ENCODE measurements at places on chromosomes 7 and 10.

DNA sequence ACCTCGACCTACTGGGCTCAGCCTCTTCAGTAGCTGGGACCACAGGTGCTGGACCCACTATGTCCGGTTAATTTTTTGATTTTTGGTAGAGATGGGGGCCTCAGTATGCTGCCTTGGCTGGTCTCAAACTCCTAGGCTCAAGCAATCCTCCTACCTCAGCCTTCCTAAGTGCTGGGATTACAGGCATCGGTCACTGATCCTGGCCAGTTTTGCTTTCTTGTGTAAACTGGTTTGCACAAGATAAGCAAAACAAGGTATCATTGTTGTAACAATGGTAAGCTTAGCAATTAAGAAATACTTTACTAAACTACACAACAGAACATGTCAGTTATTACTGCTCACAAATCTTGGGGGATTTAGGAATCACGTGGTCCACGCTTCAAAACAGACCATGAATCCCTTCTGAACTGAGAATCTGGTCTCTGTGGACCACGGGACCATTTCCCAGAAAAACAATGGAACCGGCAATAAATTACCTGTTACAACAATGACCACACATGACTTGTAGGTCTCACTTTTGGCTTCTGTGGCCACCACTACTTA, 36.8 kb downstream of the RSU1 start:
- DNase-seq: no peak

GRCh38 chr10:61855771-61856170, 45.7 kb upstream of the ARID5B start:
- DNase-seq: no peak

- DNase-seq: peak; percentile 26
Observed at GRCh38 chr7:5532536-5533335, 109.1 kb upstream of the TNRC18 start.

GRCh38 chr7:95874541-95875265, 102.3 kb downstream of the DYNC1I1 start:
- DNase-seq: no peak

DNA sequence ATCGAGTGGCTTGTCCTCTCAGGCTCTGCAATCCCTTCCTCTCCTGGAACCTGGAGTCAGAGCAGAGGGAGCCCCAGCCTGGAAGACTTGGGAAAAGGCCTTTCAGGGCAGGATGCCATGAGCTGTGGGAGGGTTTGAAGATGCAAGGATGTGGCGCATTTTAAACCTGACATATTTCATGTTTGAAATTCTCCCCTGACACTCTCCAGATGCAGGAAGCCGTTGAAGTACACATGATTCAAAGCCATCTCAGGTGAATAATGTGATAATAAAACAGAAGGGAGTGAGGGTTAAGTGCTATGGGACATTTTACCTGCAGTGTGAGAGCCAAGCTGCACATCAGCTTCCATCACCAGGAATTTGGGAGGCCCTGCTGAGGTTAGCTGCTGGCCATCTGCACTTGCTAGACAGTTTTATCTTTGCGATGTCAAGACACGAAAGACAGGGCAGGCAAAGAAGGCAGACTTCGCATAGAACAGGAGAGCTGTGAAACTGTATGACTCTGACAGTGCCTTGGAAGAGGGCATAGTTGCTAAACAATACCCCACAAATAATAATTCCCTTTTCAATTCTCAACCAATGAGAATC, 159.1 kb upstream of the GDF10 start:
- no peak for DNase-seq

DNA sequence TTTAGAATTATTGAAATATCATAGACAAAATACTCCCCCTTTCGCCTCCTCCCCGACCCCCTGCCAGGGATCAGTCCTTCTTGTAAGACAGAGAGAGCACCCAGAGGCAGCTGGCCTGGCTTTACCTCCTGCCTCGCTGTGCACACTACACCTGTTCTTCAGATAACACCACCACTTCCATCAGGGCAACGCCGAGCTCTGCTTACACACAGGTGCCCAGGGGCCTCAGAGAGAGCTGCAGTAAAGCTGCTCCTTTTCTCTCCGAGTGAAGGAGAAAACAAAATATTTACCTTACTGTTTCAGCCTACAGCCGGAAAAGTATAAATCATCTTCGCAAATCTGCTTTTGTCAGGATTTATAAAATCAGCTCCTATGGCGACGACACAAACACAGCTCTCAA, 80.7 kb downstream of the HIPK2 start:
- DNase-seq: no peak

DNA sequence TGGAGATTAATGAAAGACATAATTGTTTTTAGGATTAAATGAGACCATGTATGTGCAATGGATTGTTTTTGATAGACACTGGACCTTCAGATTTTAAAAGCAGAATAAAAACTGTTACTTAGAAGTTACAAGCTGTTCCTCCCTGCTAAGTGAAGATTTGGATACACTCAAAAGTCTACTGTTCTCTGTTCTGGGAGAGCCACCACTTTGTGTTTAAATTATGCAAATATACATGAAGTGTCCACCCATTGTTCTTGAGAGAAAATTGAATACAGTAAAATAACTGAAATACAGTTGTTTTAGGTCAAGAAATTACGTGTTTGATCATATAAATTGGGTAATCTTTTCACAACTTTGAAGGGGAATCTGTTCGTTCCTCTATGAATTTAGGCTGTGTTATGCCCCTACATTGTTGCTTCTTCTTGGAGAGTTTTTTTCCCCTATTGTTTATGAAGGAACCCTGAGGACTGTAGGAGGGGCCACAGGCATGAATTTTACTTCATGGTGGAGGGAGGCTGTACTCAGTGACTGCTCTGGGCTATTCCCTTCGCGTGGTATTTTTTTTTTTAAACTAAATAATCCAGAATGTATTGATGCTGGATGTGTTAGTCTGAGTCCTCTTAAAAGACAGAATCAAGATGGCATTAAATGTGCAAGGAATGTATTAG, 18.6 kb upstream of the VCL start:
- DNase-seq: no peak

DNA sequence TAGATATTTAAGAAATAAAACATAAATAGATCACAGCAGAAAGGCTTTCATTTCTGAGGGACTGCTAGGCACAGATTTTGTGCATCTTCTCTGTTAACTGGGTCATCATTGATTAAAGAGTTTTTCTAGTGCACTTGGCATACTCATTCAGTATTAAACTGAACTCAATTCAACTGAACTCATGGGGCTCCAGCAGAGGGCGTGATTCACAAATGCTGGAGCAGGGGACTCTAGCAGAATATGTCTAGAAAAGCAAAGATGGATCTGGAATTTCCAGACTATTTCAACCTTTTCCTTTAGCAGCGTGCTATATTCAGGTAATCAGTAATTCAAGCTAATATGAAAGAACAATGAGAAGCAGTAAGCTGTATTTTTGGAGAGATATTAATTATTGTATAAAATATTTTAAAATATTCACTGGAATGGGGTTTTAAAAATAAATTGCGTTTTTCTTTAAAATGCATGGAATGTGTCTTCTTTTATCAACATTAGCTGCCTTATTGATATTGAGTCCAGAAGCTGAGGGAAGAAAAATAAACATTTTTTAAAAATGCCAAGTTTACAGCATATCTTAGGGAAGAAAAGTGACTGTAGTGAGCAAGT, 296.8 kb upstream of the CACNA2D1 start:
- DNase-seq: no peak

All from stimulated activated CD8-positive, alpha-beta memory T cell treated with anti-CD3 and anti-CD28 coated beads, Interleukin-4, amount 100 ng/mL, for 1 hour (primary cell).